Hematopoietic multipotent progenitor cell (in vitro differentiated cells): ENCODE measurements at places on chromosomes 2 and 18. TPM values are rescaled to one million over a fixed set of nuclear protein-coding genes. Genes with fewer than 3 reads are reported as not detected.

DNA sequence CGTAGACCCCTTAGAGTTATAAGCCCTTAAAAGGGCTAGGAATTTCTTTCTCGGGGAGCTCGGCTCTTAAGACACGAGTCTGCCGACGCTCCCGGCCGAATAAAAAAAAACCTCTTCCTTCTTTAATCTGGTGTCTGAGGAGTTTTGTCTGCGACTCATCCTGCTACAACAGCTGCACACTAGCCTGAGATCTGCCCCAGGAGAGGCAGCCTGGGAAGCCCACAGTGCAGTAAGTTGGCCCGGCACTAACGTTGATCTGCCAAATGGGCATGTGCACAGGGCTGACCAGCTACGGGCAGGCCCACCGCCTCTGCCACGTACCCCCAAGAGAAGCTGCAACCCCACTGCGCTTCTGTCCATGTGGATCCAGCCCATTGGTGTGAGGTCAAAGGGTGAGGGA, 8.4 kb upstream of the LIMS2 start:
- DNase-seq: no peak

DNA sequence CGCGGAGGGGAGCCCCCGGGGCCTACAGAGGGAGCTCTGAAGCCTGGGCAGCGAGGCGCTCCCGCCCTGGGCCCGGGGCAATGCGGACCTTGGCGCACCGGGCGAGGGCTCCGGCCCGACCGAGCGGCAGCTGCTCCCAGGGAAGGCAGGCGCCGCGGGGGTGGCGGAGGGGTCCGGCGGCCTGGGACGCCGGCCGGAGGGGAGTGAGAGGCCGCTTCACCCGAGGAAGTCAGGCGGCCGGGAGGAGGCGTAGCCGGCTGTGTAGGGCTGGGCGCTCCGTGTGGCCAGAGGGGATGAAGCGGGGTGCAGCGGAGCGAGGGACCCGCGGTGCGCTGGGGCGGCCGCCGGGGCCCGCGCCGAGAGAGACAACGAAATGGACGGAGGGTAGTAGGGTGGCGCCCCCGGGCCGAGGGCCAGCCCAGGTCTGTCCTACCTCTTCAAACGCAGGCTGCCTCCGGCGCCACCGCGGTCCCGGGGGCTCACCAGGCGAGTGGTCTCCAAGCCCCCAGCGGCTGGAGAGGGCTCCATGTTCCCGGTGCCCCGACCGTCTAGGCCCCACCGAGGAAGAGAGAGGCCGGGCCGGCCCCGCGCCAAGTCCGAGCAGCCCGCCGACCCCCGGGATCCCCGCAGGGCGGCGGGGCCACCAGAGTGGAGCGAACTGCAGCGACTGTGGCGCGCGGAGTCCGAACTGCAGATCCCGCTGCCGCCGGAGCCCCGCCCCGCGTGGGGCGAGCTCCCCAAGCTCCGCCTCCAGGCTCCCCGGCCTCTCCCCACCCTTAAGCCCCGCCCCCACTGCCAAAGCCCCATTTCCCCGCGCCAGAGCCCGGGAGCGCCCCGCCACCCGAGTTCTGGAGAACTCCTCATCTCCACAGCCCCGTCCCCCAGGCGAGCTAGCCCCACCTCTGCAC, at the start of gene SLC30A3:
Gene SLC30A3, minus strand, starts transcription at position 669 of the 908 bp plus-strand sequence. Its CDS starts 141 bp downstream, at position 528.
- peak; percentile 58 for DNase-seq

DNA sequence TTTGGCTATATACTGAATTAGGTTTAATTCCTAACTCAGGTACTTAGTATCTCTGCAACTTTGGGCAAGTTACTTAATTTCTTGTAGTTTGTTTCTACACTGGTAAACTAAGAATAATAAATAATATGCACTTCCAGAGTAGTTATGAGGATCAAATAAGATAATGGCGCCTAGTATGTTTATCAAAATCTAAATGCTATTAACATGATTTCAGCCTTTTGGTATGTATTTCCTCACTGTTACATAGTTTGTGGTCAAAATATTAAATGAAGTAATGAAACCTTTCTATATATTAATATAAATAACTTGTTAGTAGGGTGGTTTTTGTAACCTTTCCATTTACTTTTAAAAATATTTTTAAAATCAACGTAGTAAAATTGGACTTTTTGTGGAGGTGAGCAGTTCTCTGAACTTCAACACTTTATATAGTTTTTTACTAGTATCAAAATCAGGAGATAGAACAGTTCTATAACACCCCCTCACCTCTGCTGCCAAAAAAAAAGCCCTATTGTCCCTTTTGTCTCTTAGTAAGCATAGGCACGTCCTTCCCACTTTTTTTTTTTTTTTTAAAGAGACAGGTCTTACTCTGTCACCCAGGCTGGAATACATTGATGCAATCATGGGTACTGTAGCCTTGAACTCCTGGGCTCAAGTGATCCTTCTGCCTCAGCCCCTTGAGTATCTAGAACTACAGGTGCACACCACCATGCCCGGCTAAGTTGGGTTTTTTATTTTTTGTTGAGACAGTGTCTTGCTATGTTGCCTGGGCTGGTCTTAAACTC, 44.8 kb downstream of the RAB3GAP1 start:
- DNase-seq: no peak

GRCh38 chr2:216242365-216242764, 129.9 kb downstream of the MARCHF4 start:
- DNase-seq: no peak

DNA sequence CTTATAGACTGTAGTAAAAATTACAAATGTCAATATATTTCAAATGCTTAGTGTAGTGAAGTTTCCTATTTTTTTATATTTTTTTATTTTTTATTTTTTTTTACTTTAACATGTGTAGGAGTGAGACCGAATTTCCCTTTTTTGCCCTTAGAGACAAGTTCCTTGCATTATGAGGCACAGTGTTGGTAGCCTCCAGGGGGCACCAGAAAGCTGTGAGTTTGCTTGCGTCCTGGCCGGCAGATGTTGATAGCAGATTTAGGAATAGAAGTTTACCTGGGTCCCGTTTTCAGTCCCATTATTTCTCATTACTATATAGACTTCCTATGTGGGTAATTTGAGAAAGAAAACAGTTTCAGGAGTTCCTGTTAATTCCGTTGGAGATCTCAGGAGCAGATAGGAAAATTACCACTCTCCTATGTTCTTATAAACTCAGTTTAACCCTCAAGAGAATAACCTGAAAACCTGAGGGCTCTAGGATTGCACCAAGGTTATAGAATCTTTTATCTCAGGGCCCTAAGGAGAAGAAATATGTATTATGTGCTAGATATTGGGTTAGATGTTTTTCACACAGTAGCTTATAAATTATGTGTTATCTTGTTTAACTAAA, 157.5 kb upstream of the SESTD1 start:
- DNase-seq: peak; percentile 75

DNA sequence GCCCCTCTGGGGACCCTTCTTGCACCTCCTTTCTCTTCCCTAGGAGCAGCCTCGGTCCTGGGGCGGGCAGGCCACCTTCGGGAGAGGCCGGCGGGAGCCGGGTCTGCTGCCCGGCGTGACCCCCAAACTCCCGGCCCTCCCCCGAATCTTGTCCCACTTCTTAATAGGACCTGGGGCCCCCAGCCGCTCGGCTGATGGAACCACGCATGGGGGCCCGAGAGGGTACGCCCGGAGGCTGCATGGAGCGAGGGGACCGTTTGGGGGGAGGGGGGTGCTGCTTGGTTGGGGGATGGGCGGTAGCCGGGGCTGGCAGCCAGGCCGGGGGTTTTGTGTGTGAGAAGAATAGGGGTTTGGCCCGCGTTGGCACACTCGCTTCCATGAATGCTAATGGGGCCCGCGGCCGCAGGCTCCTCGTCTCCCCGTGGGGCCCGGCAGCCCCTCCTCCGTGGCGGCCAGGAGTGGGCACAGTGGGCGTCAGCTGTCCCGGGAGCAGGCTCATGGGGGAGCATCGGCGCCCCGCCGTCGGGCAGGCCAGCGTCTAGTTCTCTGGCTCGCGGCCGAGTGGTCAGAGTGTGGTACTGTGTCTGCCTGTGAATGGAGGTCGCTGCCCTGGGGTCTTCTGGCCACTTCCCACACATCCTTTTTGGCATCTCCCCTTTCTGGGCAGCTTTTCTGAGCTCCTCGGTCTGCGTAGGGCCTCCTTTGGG, 1.0 kb downstream of the GAREM2 start:
- DNase-seq: no peak

DNA sequence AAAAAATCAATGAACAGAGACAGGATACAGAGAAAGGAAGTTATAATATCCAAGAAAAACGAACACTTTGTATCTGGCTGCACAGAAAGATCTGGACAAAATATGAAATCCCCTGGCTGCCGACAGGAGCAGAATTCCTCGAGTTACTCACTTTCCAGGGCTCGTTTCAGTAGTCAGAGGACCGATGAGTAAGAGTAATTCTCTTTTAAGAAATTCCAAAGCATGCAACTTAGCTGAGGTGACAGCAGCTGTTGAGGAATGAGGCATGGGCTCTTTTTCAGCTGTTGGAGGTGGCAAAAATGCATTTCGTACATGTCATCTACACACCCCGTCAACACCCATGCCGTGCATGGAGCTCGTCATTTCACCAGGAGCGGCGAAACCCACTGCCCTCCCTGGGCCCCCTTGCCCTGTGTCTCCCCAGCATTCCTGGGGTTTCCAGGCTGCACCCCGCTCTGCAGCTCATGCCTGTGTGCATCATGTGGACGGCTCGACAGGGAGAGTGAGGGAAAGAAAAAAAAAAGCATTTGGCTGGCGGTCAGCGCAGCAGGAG, 210.8 kb upstream of the SMIM21 start:
- DNase-seq: no peak

GRCh38 chr2:228545041-228545747, 363.7 kb upstream of the SPHKAP start:
- DNase-seq: no peak

DNA sequence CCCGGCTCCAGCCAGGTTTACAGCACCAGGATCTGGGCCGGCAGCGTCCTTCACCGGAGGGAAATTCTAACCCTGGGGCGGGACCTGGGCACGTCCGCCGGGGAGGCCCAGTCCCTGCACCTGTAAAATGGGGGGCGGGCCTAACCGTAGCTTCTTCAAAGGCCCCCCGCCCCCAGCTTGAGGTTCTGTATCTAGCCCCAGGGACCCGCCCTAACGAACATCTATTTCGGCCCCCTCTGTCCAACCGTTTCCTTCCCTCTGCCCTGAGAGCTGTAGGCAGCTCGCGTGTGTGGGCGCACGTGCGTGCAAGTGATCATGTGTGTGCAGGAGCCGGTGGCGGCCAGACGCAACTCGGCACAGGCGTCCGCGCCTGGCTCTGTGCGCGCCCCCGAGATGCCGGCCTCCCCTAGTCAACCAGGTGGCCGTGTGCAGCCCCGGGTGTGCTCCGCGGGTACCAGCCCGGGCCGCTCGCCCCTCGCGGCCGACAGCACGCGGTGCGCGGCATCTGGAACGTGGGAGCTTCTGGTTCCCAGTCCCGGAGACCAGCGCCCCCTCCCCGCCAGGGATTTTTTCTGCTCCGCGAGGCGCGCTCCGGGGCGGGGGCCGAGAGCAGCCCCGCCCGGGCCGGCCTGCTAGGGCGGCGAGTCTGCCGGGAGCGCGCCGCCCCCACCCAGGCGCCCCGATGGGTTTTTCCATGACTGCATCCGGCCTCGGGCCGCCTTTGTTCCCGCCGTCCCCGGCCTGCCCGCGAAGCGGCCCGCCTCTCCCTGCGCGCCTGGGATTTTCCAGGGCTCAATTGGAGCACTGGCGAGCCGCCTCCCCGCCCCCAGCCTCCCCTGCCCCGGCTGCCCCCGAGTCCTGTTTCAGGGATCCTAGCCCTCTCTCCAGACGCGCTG, 21.2 kb downstream of the TEX44 start:
- peak; percentile 92 for DNase-seq

DNA sequence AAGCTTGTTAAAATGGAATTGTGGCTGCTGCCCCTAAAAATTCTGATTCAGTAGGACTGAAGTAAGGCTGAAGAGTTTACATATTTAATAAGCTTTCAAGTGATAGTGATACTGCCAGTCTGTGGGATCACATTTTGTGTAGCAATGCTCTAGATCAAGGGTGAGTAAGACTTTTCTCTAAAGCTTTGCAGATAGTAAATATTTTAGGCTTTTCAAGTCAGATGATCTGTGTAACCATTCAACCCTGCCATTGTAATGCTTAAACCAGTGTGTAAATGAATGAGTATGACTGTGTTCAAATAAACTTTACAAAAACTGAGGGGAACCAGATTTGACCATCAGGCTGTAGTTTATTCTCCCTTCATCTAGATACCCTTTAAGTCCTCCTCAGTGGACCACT, 92.7 kb downstream of the PIK3C3 start:
- DNase-seq: no peak

GRCh38 chr2:42663106-42663780, 94.8 kb downstream of the MTA3 start:
- peak; percentile 40 for DNase-seq

DNA sequence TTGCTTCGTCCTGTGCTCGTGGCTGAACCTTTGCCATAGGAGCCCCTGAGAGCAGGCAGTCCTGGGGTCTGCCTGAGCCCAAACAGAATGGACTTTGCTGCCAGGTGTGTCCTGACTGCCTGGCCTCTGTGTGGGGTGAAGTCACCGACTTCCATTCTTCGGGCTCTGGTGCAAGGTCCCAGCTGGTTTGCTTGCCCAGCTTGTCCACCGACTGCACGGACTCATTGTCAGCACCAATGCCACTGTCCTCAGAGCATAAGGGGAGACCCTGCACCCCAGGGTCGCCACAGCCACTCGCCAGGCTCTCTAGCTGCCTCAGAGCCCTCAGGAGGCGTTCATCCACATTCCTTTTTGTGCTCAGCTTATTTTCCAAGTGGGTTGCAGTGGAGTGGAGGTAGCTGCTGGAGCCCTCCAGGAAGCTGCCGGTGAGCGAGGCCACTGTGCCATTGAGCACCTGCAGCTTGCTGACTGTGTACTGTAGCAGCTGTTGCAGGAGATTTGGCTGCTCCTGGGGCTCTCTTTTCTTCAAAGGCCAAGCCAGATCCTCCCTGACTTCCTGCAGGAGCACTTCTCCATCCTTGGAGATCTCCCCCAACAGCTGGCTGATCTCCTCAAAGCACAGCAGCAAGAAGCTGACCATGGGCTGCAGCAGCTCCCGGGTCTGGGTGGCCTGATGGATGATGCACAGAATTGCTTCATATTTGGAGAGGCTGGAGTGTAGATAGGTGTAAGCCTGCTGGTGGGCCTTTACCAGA, 1.2 kb downstream of the PCARE start:
- DNase-seq: no peak

- DNase-seq: no peak
Measured at GRCh38 chr2:236252602-236253001, 11.6 kb downstream of the ASB18 start.

DNA sequence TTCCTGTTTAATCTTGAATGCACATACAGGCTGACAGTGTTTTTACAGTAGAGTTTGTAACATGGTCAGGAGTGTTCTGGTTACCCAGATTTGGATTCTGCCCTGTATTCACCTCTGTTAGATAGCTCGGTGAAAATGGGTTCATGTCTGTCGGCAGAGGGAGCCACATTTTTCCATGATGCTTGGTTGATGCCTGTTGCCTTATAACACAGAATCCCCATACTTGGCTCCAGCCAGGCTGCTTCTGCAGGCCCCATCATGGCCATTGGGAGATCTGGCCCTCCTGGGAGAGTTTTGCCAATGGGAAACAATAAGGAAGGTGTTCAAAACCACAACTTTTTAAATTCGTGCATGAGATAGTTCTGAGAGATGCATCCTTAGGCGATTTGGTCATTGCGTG, 78.1 kb downstream of the WDSUB1 start:
- DNase-seq: no peak

GRCh38 chr2:9980520-9980919, 29.0 kb downstream of the GRHL1 start:
- DNase-seq: no peak

GRCh38 chr18:37986665-37987064, 421.1 kb upstream of the CELF4 start:
- no peak for DNase-seq

- DNase-seq: no peak
Measured at GRCh38 chr2:120227111-120227991, 4.2 kb upstream of the TMEM185B start.

The UPP2 gene
- not detected for total RNA-seq

The AMER3 gene
- under 0.01 TPM for total RNA-seq

The C2orf15 gene
- 1.6 TPM for total RNA-seq

The DSG1 gene
- total RNA-seq: not detected

The PPP1R1C gene
- total RNA-seq: not detected

The CRYGC gene
- total RNA-seq: not detected

The RAX gene
- total RNA-seq: not detected
